Motor neuron (in vitro differentiated cells): ENCODE measurements at places on chromosomes 2 and 18. TPM values are rescaled to one million over a fixed set of nuclear protein-coding genes. Genes with fewer than 3 reads are reported as not detected.

GRCh38 chr2:196899976-196900375 lies 26.5 kb downstream of the PGAP1 start:
- no peak for ATAC-seq

GRCh38 chr2:231554748-231555545 lies 24.7 kb upstream of the NMUR1 start:
- peak; percentile 73 for ATAC-seq

DNA sequence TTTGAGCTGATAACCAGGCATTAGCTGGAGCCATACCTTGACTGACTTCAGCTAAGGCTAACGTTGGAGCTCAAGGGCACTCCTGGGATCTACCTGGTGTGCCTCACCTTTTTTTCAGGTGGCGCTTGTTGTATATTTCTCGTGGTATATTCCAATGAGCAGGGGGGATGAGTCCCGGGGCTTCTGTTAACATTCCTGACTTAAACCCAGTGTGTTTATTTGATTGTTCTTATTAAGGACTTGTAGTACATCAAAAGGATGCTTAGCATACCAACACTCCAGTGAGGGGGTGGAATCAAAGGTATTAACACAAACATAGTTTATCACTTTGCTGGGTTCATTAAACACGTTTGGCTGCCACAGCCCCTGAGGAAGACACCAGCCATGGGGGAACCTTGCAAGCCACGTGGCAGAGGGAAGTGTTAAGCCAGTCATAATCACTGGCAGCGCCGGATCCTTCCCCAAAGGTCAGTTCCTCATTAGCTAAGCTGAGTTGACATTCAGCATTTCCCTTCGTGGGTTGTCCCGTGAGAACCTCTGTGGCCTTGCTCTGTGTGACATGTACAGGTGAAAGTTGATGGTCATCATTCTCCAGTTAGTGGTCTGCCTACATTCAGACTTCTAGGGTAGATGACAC lies 119.5 kb upstream of the MCFD2 start:
- no peak for ATAC-seq

- no peak for ATAC-seq
These were observed 21.6 kb downstream of the LDLRAD4 start for GRCh38 chr18:13240060-13240725.

DNA sequence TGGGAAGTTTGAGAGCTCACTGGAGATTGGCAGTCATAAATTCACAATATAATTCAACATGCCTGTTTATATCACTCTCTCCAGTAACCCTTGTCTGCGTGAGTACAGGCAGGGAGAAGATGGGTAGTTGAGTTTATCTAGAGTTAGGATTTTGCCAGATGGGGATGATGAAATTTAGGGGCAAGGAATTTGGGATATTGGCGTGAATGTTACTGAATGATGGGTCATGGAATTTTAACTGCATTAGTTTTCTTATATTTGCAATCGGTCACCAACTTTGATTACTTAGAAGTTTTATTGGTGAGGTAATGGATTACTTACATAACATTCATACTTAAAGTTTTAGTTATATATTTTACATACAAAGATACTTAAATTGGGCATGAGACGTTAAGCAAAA lies 35.1 kb downstream of the SANBR start:
- ATAC-seq: no peak

GRCh38 chr2:239468491-239469105 lies 67.8 kb upstream of the HDAC4 start:
- no peak for ATAC-seq

- no peak for ATAC-seq
These were observed 172.6 kb upstream of the PIEZO2 start for GRCh38 chr18:11322006-11322405.

The TTR gene
- 0.78 and 1.1 TPM in 2 replicates for total RNA-seq

The RAB17 gene
- 0.08 and 0.14 TPM in 2 replicates for total RNA-seq

The PTPRN gene
- 28.0 and 32.0 TPM in 2 replicates for total RNA-seq

The TEX44 gene
- total RNA-seq: not detected in 2 replicates

The HOXD4 gene
- total RNA-seq: 23.3 and 24.1 TPM in 2 replicates

The CIAO1 gene
- total RNA-seq: 55.8 and 59.7 TPM in 2 replicates

The PKDCC gene
- total RNA-seq: 140 and 146 TPM in 2 replicates

The THADA gene
- 10.4 and 11.6 TPM in 2 replicates for total RNA-seq
